ENCODE measurements at places on chromosomes 3 and 15.
A peak's percentile ranks its signal among the peaks of the same experiment; 100 is the strongest.

DNA sequence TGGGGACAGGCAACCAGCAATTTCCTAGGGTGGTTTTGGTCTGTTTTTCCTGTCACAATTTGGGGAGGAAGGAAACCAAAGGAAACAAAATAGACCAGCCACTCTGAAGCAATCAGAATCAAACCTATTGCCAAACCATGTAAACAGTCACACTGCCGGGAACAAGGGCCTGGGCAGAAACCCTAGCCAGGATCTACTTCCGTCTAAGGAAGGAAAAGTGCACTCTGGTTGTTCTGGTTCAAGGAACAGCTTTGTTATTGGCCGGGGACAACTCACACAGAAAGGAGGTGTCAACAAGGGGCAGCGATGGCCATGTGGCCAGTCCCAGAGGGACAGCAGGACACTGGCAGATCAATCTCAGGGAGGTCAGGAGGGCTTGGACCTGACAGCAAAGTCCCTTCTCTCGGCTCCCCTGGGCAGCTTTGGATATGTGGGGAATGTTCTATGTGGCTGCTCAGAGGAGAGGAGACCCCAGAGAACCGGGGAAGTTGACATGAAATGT, 17.5 kb upstream of the RAD18 start:
- DNase-seq: no peak

- no peak for DNase-seq
These were observed 3.8 kb upstream of the CAMP start for GRCh38 chr3:48219543-48219942.

DNA sequence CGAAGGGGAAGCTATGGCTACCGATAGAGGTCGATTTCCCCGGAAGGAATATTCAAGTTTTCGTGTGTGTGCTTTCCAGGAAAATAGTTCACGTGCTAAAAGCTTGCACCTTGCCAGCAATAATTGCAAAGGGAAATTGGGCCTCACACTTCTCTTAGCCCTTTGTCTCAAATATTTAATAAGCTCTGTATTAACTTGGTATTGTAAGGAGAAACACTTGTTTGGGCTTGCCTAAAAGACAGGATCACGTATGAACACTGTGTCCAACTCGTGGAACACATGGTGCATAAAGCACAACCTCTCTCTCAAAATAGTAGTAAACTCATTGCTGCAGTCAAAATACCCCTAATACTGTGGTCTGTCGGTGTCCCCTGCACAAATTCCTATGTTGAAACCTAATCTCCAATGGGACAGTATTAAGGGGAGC, 352 bp upstream of the TMF1 start:
- no peak for DNase-seq

- no peak for DNase-seq
These were observed 750.0 kb downstream of the ZPLD1 start for GRCh38 chr3:103184772-103185171.

- DNase-seq: no peak
These were observed 20.1 kb upstream of the DMXL2 start for GRCh38 chr15:51642696-51643095.

GRCh38 chr15:45863881-45864580, 229.2 kb downstream of the SQOR start:
- DNase-seq: no peak

DNA sequence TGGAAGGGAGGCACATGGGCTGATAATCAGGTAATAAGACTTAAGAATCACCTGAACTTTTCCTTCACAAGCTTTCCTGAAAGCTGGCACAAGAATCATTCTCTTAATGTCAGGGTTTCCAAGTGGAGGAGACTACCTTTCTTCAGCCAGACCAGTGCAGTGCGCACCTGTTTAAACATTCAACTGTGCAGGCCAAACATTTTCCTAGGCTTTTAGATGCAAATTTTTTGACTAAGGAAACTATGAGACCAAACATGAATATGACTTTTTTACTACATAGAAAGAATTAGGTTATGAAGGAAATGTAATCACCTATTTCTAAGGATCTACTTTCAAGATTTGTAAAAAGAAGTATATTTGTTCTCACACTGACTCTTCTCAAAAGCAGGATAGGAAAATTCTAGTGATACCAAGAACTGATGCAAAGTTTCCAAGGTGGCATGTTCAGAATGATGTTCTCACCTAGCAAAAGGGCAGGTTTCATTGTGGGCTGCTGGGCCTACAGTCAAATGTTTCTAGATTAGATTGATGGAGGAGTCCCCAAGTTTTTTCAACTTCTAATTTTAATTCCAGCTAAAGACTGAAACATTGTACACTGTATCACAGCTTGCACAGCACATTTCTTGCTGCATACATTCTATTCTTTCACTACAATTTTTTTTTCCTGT, 339.1 kb downstream of the TIGIT start:
- no peak for DNase-seq

DNA sequence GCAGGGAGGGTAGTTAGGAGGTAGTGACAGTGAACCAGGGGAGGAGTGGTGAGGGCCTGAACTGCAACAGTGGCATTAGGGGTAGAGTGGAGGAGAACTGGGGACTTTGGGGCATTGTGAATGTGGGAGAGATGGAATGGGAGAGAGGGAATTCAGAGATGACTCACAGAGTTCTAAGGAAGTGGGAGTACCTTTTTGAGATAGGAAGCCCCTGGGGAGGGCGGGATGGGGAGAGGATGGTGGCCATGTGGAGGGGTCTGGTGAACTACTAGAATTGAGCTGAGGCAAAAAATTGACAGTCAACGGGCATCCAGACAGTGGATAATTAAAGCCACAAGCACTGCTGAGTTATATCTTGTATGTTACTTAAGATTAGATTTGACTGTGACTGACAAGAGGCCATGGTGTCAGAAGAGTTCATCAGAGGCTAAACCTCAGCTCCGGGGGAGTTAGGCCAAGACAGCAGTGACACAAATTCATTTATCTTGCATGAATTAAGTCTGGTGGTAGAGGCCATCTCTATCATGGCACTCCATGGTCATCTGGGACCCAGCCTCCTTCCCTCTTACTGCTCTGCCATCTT, 34.0 kb downstream of the PLEKHO2 start:
- DNase-seq: no peak

DNA sequence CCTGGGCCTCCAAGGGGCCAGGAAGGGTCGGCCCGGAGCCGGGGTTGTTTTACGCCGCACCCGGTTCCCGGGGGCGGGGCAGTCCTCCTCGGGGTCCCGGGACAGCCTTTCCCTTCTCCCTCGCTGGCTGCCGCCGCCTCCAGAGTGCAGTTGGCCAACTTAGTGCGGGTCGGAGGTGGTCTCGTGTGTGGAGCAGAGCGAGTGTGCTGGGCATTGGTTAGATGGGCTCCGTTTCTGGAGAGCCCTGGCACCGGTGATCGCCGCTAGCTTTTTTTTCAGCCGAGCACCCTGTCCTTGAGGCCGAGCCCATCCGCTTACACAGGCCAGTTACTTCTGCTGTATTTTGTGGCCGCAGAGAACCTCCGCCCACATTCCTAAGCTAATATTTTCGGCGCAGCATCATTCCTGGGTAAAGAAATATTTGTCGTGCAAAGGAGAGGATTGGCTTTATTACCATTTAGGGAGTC, 585 bp downstream of the KIF23 start:
- no peak for DNase-seq

DNA sequence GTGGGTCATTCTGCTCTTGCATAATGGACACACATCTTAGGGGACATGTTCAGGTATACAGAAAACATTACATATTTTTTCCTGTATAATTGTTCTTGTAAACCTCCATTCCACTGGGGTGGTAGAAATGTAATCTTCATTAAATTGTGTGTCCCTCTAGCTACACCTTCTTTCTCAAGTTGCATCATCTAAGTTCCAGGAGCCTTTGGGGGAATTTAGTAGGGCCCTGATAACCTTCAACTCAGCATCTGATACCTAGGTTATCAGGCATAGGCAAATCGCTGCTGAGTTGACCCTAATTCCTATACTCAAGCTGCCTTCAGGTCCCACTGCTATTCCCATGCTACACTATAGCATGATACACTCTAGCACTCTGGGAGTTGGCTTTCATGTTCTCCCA, 19.1 kb upstream of the CLASP2 start:
- DNase-seq: no peak

GRCh38 chr15:91127236-91127955, 27.3 kb downstream of the SV2B start:
- DNase-seq: no peak

DNA sequence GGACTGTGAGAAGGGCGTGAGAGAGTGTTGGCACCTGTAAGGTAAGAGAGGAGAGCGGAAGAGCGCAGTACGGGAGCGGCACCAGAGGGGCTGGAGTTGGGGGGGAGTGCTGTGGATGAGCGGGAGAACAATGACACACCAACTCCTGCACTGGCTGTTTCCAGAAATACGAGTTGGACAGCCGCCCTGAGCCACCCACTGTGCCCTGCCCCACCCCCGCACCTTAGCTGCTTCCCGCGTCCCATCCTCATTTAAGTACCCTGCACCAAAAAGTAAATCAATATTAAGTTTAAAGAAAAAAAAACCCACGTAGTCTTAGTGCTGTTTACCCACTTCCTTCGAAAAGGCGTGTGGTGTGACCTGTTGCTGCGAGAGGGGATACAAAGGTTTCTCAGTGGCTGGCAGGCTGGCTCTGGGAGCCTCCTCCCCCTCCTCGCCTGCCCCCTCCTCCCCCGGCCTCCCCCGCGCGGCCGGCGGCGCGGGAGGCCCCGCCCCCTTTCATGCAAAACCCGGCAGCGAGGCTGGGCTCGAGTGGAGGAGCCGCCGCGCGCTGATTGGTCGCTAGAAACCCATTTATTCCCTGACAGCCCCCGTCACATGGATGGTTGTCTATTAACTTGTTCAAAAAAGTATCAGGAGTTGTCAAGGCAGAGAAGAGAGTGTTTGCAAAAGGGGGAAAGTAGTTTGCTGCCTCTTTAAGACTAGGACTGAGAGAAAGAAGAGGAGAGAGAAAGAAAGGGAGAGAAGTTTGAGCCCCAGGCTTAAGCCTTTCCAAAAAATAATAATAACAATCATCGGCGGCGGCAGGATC, at the start of gene SOX2:
SOX2 (plus strand) TSS at position 601 of the 811 bp plus-strand sequence. CDS start 436 bp downstream, outside the sequence.
- peak; percentile 15 for DNase-seq

GRCh38 chr3:1446531-1446930, 353.7 kb downstream of the CNTN6 start:
- no peak for DNase-seq

GRCh38 chr3:146449613-146450012, 19.7 kb downstream of the PLSCR2 start:
- DNase-seq: no peak

DNA sequence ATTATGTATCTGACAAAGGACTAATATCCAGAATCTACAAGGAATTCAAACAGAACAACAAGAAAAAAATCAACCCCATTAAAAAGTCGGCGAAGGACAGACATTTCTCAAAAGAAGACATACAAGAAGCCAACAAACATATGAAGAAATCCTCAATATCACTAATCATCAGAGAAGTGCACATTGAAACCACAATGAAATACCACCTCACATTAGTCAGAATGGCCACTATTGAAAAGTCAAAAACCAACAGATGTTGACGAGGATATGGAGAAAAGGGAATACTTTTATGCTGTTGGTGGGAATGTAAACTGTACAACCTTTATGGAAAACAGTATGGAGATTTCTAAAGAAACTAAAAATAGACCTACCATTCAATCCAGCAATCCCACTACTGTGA, 233.1 kb upstream of the PLSCR5 start:
- no peak for DNase-seq

DNA sequence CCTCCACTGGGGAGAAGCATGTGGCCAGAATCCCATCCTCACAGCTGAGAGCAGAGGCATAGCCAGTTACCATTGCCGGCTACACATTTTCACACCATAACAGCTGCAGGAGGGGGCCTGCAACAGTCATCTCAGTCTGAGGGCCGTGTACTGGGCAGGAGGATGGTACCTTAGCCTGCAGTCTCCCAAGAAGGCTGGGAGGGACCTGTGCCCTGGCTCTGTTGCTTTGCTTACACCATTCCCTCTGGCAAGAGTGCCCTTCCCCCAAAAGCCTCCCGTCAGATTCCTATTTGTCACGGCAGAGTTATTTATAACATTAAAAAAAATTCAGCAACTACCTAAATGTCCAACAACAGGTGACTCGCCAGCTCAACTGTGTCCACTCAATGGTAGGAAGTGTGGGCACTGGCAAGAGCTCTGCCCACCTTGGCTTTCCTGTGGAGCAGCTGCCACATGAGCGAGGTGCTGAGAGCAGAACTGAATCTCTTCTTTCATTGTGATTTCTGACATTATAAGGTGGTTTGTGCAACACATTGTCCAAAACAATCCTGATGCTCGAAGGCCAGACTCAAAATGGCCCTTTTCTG, 4.4 kb downstream of the CAMKV start:
- DNase-seq: no peak

DNA sequence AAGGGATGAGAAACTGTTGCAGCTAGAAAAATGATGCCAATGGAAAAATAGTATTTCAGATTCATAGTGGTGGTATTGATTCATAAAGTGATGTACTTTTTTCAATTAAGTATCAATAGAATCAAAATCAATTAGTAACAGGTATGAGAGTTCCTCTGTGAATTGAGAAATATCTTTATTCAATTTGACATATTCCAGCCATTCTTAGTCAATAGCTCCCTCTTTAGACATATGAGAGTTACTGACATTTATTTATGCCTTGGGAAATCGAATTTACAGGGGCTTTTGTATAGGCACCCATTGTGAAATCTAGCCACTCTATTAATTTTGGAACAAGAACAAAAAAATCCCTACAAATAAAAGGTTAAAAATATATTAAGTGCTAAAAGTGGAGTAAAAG, 386.9 kb upstream of the CNTN3 start:
- DNase-seq: no peak

- DNase-seq: no peak
These were observed 56.7 kb downstream of the ALCAM start for GRCh38 chr3:105423397-105423796.

GRCh38 chr3:123138839-123139444, 62.8 kb upstream of the SEC22A start:
- DNase-seq: no peak

- DNase-seq: no peak
These were observed 794.8 kb downstream of the MCTP2 start for GRCh38 chr15:95025924-95026728.

- DNase-seq: no peak
These were observed 266.2 kb downstream of the ZNF385D start for GRCh38 chr3:21484828-21485144.

- no peak for DNase-seq
These were observed 54.1 kb downstream of the ITGB5 start for GRCh38 chr3:124832782-124833709.

GRCh38 chr3:109137761-109138160, 1.2 kb downstream of the C3orf85 start:
- no peak for DNase-seq

GRCh38 chr15:89492111-89492641, 4.2 kb downstream of the RHCG start:
- no peak for DNase-seq

GRCh38 chr15:101052031-101052620, 133.0 kb downstream of the LRRK1 start:
- no peak for DNase-seq

- DNase-seq: no peak
These were observed 1.9 kb downstream of the FNDC3B start for GRCh38 chr3:172040981-172041963.

GRCh38 chr3:144524531-144524930, 552.9 kb downstream of the DIPK2A start:
- no peak for DNase-seq

DNA sequence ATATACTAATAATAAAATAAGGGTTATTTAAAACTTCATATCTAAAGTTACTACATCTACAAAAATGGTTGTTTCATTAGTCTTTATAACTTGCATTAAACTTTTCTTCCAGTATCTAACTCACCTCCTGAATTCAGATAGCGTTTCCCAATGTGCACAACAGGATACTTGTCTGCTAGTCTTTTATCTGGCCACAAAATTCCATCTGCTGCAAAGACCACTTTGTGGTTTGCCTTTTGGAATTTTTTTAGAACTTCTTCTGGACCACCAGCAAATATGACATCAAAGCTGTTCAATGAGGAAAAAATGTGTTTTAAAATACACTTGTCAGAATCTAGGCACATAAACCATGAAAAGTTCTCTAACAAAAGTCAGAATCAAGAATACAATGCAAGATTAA, 50.8 kb downstream of the PLOD2 start:
- no peak for DNase-seq

Measured in GM18507 (cell line).